SK-MEL-5 (cell line): ENCODE measurements at places on chromosomes 1 and 21. TPM values are rescaled to one million over a fixed set of nuclear protein-coding genes. Genes with fewer than 3 reads are reported as not detected.

Gene FHAD1
- total RNA-seq: 0.16 and 0.42 TPM in 2 replicates

Gene CELSR2
- 3.5 TPM in 2 replicates for total RNA-seq

Gene DCST2
- total RNA-seq: 0.18 TPM in 1 of 2 replicates, not detected in the other

Gene MYCL
- total RNA-seq: 4.1 and 5.1 TPM in 2 replicates

Gene LCE1E
- total RNA-seq: not detected in 2 replicates

Gene MIS18A
- 10.5 and 12.1 TPM in 2 replicates for total RNA-seq

Gene MRPS14
- total RNA-seq: 34.2 and 37.4 TPM in 2 replicates

Gene SLC39A1
- total RNA-seq: 240 and 242 TPM in 2 replicates

Gene OR6K3
- total RNA-seq: not detected in 2 replicates

Gene SELE
- not detected in 2 replicates for total RNA-seq

Gene RNU1-1
- total RNA-seq: under 0.01 TPM in 1 of 2 replicates, not detected in the other

Gene CNIH3
- 3.1 and 6.4 TPM in 2 replicates for total RNA-seq

Gene MNDA
- total RNA-seq: not detected in 2 replicates

Gene TRIM46
- 0.85 and 1.3 TPM in 2 replicates for total RNA-seq

Gene RHD
- total RNA-seq: 1.2 and 2.2 TPM in 2 replicates
